ENCODE measurements at places on chromosomes 12 and 14. TPM values are rescaled to one million over a fixed set of nuclear protein-coding genes. Genes with fewer than 3 reads are reported as not detected.

DNA sequence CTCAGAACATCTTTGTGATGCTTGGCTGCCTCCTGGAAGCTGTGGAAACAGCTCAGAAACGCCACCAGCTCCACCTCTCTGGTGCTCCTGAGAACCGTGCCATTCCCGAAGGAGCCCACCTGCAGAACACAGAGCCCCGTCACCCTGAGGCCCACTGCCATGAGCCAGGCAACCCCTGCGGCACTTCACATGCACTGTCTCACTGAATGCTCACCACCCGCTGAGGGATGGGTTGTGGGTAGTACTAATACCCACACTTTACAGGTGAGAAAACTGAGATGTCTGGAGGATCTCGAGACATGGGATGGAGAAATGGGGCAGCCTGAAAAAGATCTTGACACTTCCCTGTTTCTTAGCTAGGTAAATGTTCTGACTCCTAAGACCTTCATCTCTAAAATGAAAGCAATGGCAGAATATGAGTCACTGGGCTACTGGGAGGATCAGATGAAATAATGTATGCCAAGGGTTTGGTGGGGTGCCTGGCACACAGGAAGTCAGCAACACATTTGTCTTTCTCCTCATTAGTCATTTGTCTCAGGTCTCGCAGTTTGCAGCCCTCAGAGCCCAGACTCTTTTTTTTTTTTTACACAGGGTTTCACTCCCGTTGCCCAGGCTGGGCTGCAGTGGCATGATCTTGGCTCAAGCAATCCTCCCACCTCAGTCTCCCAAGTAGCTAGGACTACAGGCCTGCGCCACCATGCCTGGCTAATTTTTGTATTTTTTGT is 5.3 kb downstream of the OASL start:
- no peak for DNase-seq

DNA sequence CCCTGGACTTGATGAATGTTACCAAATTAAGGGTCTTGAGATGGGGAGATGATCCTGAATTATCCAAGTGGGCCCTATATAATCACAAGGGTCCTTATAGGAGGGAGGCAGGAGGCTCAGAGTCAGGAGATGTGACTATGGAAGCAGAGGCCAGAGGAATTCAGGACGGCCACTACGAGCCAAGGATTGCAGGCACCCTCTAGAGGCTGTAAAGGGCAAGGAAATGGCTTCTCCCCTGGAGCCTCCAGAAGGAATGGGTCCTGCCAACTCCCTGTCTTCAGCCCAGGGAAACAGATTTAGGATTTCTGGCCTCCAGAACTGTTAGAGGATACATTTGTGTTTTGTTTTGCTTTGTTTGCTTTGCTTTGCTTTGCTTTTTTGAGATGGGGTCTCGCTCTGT is 8.8 kb downstream of the BDKRB1 start:
- DNase-seq = no peak

DNA sequence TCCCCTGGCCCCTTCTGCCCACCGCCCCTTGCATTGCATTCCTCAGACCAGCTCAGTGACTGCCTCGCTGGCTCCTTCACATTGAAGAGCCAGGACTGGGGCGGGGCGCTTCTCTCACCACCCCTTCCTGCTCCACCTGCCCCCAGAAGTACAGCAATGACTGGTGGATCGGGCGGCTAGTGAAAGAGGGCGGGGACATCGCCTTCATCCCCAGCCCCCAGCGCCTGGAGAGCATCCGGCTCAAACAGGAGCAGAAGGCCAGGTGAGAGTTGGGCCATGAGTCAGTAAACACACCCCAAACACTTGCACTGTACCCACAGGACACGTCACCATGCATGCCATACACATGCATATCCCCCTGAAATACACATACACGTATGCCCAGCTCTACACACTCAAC is 5.8 kb downstream of the CACNB3 start:
- no peak for DNase-seq

GRCh38 chr12:102638777-102639176 is 158.4 kb upstream of the IGF1 start:
- no peak for DNase-seq

The B3GNT4 gene
- 1.0 TPM for total RNA-seq

The CAPZA3 gene
- total RNA-seq = not detected

The KCNMB4 gene
- 3.3 TPM for total RNA-seq

The LRTM2 gene
- total RNA-seq = not detected
